ENCODE measurements at places on chromosomes 4 and X.
A peak's percentile ranks its signal among the peaks of the same experiment; 100 is the strongest.

DNA sequence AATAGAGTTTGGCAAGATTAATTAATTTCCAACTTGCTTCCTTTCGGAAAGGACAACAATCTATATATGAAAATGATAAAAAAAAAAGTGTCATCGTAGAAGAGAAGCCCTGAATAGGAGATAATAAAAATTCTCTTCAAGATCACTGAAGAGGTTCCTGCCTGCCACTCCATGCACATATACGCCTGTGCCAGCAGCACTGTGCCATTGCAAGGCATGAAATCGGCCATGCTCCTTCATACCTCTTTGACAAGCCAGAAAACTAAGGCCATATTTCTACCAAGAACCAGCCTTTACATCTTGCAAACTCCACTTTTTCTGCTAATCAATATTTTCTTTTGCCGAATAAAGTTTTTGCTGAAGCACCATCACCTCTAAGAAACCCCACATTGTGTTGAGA lies 365.5 kb downstream of the CXXC4 start:
- DNase-seq, result no peak

DNA sequence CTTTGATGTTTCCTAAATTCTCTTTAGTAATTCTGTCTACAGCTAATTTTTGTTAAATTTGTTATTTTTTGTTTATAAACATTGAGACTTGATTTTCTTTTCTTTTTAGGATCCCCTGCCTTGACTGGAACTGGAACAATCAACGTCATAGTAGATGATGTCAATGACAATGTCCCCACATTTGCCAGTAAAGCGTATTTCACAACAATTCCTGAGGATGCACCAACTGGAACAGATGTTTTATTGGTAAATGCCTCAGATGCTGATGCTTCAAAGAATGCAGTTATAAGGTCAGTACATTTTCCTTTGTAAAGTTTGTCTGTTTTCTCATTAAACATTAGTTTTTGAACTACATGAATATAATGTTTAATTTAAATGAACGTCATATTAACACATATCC lies 119.4 kb downstream of the FAT4 start:
- DNase-seq, result no peak

- no peak for DNase-seq
Measured at GRCh38 chr4:107689912-107690587, 30.0 kb downstream of the PAPSS1 start.

- no peak for DNase-seq
Measured at GRCh38 chrX:41684138-41684537, 4.6 kb upstream of the GPR34 start.

DNA sequence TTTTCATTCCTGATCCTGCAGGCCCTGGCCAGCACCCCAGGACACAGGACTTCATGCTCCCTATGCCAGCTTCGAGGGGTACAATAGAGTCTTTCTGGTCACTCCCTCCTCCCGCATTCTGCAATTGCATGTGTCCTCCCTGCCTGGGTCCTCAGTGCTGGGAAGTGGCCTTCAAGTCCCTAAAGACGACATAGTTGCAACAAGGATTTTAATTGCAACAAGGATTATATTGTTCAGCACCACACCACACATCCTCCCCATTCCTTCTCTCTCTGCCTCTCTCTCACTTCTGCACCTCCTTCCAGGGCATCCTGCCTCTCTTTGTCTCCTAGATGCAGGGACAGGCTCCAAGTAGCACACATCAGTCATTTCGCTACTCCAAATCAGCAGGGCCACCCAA lies 25.5 kb downstream of the SCD5 start:
- no peak for DNase-seq

DNA sequence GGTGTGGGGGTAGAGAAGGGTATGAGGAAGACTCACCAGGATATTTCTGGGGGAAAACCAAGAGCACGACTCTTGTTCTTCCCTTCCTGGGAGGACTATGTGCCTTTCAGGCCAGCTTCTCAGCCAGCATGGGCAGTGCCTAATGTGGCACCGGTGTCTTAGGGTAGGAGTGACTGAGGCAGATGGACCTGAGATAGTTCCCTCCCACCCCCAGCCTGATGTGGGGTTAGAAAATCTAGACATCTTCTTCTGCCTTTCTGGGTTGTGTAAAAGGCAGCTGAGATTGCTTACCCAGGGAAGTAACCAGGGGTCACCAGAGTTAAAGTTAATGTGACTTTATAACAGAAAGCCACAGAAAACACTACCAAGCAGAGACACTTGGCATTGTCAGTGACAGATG lies 127.3 kb downstream of the TMA16 start:
- DNase-seq, result no peak

DNA sequence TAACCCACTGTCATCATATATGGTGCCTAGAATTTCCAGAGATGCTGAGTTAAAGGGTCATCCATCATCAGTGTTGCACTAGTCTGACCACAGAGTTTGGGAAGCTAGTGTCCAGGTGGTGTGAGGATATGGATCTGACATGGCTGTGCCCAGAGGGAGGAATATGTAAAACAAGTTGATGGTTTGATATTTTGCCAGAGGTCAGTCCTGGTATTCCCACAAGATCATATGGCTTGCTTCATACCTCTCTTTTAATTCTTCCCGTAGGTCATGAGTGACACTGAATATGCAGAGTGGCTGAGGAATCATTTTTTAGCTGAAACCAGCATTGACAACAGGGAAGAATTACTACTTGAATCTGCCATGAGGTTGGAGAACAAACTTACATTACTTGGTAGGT lies 75.6 kb downstream of the ATP10D start:
- no peak for DNase-seq

GRCh38 chrX:104084534-104085277 lies 8.7 kb upstream of the TMSB15C start:
- no peak for DNase-seq

DNA sequence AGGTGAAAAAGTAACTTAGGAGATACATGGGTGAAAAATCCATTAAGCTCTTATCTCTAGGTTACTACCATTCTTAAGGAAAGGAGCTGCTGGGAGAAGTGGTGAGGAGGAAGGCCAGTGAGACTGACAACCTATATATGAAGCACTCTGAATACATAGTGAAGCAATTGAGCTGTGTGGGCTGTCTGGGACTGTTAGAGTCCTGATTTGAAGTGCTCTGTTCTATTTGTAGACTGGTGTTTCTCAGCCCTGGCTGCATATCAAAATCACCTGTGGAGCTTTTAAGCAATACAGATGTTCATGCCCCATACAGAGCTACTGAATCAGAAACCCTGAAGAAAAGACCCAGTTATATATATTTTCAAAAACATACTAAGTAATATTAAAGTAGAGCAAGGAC lies 3.9 kb downstream of the SERTM2 start:
- DNase-seq, result no peak

- no peak for DNase-seq
Measured at GRCh38 chrX:118347131-118347530, 1.2 kb downstream of the WDR44 start.

DNA sequence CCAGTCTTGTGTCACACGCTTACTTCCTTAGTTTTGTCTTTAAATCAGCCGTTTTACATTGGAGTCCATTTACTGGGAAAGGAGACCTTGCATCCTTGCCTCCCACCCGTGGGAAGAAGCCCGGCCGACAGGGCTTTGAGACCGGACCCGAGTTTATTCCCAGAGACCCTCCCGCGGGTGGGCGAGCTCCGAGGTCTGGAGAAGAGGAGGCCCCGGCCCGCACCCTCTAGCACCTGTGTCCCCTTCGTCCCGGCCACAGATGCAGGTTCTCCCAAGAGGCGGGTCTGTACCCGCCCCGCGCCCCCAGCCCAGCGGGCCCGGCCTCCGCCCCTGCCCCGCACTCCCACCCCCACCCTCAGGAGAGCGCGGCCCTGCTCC lies 3.8 kb upstream of the SLC26A1 start:
- no peak for DNase-seq

DNA sequence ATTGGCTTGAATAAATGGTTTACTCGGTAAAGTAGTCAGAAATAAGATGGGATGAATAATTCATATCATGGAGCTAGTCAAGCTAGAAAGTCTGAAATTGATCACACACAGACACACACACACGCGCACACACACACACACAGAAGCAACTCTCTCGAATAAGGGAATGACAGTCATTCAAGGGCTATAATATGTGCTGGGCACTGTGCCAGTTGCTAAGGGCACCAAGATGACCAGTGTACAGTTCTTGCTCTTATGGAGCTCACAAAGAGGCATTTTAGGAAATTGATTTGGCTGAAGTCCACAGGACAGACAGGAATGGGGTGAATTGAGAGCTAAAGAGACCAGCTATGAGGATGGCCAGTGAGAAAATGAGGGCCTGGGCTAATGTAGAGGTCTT lies 34.2 kb upstream of the SH3D19 start:
- DNase-seq, result no peak

DNA sequence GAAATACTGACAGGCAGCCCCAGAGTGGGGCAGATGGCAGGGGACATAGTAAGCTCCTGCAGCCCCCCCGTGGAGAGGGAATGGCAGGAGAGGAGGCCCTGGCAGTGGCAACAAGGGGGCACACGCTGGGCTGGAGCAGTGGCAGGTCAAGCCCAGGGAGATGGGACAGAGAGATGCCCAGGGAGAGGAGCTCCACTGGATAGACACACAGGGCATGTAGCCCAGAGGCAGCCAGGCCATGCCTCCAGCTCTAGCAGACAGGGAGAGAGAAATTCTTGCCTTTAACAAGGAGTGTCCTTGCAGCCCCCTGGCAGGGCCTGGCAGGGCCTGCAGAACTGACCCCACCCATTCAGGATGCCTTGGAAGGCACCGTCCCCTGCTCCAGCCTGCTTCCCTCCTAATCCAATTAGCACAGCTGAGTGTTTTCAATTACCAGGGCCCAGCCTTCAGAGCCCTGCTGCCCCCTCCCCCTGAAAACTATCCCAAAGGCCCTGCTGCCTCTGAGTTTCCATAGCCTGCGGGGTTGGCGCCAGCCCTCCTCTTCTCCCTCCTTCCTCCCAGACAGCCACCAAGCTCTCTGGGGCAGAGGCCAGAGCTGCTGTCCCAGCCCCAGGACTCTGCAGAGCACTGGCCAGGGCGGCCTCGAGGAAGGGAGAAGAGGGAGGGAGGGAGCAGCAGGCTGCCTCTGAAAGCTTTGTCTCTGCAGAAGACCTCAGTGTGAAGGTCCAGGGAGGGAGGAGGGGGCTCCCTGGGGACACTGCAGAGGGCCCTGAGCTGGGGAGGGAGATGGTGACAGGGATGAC lies 12.5 kb downstream of the L1CAM start:
- no peak for DNase-seq

GRCh38 chr4:107906458-107907100 lies 24.8 kb upstream of the CYP2U1 start:
- DNase-seq, result no peak

DNA sequence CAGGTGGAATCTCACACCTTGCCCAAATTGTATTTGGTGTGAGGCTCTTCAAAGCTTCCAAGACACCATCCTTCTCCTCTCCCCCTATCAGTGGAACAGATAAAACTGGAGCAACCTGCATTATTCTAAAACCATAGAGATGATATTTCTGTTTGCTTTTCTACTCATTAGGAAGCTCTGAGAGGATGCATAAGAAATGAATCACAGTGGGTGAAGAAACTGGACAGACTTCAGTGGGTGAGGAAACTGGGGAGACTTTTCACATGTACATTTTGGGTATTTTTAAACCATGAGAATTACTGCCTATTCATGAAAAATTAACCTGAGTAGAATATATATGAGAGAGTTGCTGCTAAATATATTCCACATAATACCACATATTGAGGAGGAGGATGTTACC lies 16.4 kb downstream of the HAND2 start:
- no peak for DNase-seq

- DNase-seq, result no peak
Measured at GRCh38 chr4:141899541-141899940, 263.2 kb downstream of the IL15 start.

DNA sequence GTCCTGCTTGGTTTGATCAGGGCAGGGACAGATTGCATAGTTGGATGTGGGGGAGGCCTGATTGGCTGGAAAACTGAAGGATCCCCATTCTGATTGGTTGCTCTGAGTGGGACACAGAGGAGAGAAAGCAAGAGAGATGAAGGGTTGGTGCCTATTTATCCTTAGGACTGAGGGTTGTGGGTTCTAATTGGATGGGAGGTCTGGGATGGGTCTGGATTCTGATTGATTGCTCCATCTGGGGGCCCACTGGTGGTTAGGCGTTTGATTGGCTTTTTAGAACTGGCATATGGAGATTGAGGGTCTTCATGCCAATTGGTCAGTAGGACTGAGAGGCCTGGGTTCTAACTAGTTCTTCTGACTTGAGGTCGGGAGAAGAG lies 644 bp upstream of the EBP start:
- no peak for DNase-seq

DNA sequence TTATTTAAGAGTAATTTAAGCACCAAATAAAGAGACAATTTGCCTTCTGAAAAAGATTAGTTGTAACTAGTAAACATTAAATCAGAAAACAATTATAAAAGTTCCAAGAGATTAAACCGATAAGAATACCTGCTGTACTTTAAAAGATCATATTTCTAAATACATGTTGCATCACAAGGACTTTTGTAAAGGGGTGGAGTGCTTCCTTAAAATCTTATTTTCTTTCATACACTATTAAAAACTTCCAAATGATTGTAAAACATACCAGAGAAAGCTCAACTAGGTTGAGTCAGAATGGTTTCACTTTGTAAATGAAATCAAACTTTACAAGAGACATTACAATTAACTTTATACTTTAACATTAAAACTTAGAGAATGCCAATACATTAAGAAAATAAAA lies 41.8 kb downstream of the ACSL4 start:
- no peak for DNase-seq

DNA sequence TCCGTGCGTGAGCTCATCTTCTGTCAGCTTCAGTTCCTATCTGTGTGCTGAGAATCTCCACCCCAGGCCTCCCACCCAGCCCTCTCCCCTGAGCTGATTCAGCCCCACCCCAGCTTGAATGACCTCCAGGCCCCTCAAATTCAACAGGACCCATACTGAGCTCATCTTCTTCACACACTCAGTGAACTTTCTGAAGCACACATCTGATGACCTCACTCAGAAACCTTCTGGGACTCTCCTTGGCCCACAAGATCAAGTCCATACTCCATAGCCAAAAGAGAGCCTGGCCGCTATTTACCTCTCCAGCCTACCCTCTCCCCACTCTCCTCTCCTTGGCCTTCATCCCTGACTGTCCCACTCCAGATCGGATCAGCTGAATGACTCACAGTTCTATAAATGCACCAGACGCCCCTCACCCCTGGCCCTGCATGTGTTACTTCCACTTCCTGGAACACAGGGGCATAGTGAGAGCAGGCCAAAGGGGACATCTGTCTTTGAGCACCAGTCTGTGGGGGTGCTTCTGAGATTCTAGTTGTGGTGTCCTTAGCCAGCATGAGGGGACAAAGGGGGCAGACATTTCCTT lies 62.5 kb downstream of the PJA1 start:
- no peak for DNase-seq

- DNase-seq, result no peak
Measured at GRCh38 chr4:10732914-10733415, 48.4 kb upstream of the CLNK start.

GRCh38 chr4:182144626-182145333 lies 98.4 kb upstream of the TENM3 start:
- no peak for DNase-seq

GRCh38 chr4:26197018-26197779 lies 123.6 kb upstream of the RBPJ start:
- peak; percentile 45 for DNase-seq

- DNase-seq, result no peak
Measured at GRCh38 chr4:109908731-109909130, 4.0 kb upstream of the EGF start.

GRCh38 chr4:55123791-55124190 lies 1.6 kb downstream of the KDR start:
- DNase-seq, result no peak

Data from stimulated activated CD8-positive, alpha-beta memory T cell treated with anti-CD3 and anti-CD28 coated beads, Interleukin-7, amount 100 ng/mL, for 1 hour (primary cell).